GM12891 (cell line): ENCODE measurements at places on chromosomes 12 and 14.

GRCh38 chr14:53790731-53791500, 165.7 kb downstream of the BMP4 start:
- DNase-seq = no peak

DNA sequence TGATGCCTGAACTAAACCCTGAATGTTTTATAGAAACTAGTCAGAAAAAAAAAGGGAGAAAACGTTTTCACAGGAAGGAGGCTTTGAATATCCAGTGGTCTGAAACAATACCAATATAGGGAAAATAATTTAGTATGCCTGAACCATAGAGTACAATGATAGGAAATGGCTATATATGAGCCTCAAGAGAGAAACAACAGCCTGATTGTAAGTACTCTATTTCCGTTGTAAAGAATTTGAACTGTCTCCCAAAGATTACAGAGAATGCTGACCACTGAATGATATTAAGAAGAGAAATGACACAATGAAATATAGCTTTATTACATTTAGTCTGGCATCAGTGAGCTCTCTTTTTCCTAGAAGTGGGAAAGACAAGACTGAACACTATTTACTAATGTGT, 5.5 kb upstream of the GABARAPL1 start:
- no peak for DNase-seq

GRCh38 chr14:42736408-42736807, 1129.7 kb downstream of the LRFN5 start:
- DNase-seq = no peak

- DNase-seq = no peak
Measured at GRCh38 chr14:103374121-103374520, 11.1 kb upstream of the MARK3 start.

DNA sequence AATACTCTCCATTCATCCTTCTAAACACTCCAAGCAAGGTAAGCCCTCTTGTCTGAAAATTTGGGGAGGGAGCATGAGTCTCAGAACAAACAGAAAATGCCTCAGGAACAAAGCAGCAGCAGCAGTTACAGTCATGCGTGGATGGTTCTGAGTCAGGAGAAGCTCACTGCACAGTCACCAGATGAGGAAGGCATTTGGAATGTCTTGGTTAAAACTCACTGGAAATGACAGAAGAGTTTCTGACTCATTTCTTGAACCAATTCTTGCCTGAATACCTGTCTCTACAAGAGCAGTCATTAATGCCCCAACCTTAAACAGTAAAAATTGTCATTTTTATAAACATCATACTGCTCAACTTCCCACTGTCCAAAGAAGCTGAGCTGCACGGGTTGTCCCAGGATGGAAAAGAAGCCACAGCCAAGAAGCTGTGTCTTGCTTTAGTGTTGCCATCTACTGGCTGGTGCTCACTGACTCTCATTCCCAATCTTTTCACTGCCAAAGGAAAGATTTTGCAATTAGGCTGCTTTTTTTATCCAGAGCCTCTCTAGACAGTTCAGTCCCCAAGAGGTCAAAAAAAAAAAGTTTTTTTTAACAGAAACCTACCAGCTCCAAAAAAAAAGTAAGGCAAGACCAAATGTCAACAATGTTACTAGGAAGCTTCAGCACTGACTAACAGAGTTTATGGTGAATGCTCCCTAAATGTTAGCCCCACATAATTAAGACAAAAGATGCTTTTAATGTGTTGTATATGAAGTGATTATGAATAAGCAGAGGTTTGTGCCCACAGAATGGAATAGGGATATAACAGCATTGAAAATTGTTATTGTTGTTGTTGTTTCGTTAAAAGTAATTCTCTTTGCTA, 40.4 kb downstream of the KICS2 start:
- DNase-seq = no peak
